ENCODE measurements at places on chromosomes 1 and 21. TPM values are rescaled to one million over a fixed set of nuclear protein-coding genes. Genes with fewer than 3 reads are reported as not detected.
A peak's percentile ranks its signal among the peaks of the same experiment; 100 is the strongest.

GRCh38 chr1:101004061-101004460 is 21.5 kb downstream of the DPH5 start:
- peaks cover 33% of the 10 kb centered on the region for H3K4me1 ChIP-seq
- DNase-seq: no peak
- H3K4me3 ChIP-seq: no peak overlapping the region
- no peaks in the 10 kb centered on the region for H3K27me3 ChIP-seq
- H3K27ac ChIP-seq: no peak overlapping the region

DNA sequence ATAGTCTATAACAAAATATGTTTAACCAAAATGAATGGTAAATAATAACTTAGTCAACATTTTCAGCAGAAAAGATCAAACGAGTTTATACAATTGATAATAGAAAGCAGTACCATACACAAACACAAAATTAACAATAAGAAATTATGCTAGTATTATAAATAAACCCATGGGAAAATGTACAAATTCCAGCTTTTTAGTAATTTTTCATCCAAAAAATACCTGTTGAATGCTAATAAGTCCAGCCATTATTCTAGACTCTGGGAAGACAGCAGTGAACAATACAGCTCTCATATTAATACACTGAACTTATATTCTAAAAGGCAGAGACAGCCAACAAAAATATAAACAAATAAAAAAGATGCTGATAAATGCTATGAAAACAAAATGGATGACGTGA is 66.3 kb downstream of the AKT3 start:
- no peaks in the 10 kb centered on the region for H3K36me3 ChIP-seq
- H3K27me3 ChIP-seq: no peaks in the 10 kb centered on the region
- H3K4me3 ChIP-seq: no peak overlapping the region
- no peak overlapping the region for H3K27ac ChIP-seq

GRCh38 chr1:91734761-91735160 is 151.2 kb downstream of the TGFBR3 start:
- no peak overlapping the region for H3K27ac ChIP-seq
- H3K4me1 ChIP-seq: peaks cover 85% of the 10 kb centered on the region
- DNase-seq: no peak
- peaks cover 6% of the 10 kb centered on the region for H3K27me3 ChIP-seq
- H3K36me3 ChIP-seq: peaks cover 45% of the 10 kb centered on the region
- H3K4me3 ChIP-seq: no peak overlapping the region

- DNase-seq: no peak
- no peaks in the 10 kb centered on the region for H3K4me1 ChIP-seq
- no peaks in the 10 kb centered on the region for H3K36me3 ChIP-seq
- H3K27me3 ChIP-seq: peaks cover 8% of the 10 kb centered on the region
- H3K27ac ChIP-seq: no peak overlapping the region
Measured at GRCh38 chr1:199574950-199575349, 452.6 kb upstream of the NR5A2 start.

GRCh38 chr21:29351691-29352090 is 53.0 kb downstream of the BACH1 start:
- peaks cover 46% of the 10 kb centered on the region for H3K4me1 ChIP-seq
- peak; percentile 70 for DNase-seq
- H3K4me3 ChIP-seq: no peak overlapping the region
- H3K27me3 ChIP-seq: peaks cover 2% of the 10 kb centered on the region
- H3K36me3 ChIP-seq: peaks cover 45% of the 10 kb centered on the region

GRCh38 chr1:76053021-76053420 is 21.5 kb upstream of the ST6GALNAC3 start:
- H3K36me3 ChIP-seq: no peaks in the 10 kb centered on the region
- no peak overlapping the region for H3K4me3 ChIP-seq
- peaks cover 10% of the 10 kb centered on the region for H3K4me1 ChIP-seq

DNA sequence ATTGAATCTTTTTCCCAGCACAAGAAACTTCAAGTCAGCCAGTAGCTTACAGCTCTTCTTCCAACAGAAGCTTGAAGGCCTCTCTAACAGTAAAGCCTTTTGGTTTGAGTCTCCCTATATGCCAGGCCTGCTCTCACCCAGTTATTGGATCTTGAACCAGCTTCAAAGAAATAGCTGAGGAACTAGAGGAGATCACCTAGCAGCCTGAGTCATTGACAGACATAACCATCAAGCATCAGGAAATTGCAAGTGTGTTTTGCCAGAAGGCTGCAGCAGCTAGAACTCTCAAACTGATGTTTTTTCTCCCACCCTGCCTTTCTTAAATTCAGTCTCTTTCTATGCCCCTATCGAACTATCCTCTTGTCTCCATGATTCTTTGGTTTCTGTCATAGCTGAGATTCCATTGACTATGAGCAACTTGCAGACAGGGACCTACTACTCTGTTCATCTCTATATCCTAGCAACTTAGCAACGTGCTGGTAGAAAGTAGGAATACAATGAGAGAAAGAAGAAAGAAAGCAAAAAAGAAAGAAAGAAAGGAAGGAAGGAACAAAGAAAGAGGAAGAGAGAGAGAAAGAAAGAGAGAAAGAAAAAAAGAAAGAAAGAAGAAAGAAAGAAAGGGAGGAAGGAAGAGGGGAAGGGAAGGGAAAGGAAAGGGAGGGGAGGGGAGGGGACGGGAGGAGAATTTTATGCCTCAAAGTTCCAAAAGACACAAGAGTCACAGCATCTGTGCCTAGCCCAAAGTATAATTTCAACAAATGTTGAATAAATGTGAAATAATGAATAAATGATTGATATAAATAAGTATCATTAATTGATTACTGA is 60.0 kb upstream of the FGGY start:
- no peaks in the 10 kb centered on the region for H3K36me3 ChIP-seq
- H3K4me3 ChIP-seq: no peak overlapping the region
- H3K27me3 ChIP-seq: peaks cover 3% of the 10 kb centered on the region
- no peak for DNase-seq
- peak overlapping the region; percentile 6 for H3K27ac ChIP-seq

DNA sequence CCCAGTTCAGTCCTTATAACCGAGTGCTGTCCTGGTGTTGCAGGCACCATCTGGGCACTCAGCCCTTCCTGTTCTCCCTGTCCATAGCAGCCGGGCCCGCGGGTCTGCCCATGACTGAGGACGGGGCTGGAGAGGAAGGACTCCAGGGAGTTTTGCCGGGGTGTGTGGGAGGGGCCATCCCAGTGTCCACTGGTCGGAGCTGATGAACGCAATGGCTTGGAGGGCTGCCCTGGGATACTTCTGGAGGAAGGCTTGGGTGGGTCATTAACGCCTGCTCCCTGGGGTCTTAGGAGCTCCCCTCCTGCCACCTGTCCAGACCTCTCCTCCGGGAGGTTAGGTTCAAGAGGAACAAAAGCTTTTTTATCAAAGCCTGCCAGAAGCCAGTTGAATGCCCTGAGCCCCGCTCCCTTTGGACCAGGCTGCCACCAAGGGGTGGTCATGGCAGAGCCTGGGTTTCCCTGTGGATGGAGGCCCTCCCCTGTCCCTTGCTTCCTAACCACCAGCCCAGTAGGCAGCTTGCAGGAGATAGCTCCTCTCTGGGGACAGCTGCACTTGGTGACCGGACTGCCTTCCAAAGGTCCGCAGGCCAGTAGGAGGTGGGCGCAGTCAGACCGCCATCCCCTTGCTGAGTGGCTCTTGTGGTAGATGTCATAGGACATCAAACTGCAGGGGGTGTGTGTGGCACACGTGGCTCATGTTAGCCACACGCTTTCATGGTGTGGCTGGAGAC is 61.3 kb downstream of the TRIM11 start:
- no peaks in the 10 kb centered on the region for H3K4me1 ChIP-seq
- peaks cover 15% of the 10 kb centered on the region for H3K27me3 ChIP-seq
- H3K36me3 ChIP-seq: no peaks in the 10 kb centered on the region
- no peak for DNase-seq
- no peak overlapping the region for H3K27ac ChIP-seq

- H3K36me3 ChIP-seq: no peaks in the 10 kb centered on the region
- H3K4me1 ChIP-seq: no peaks in the 10 kb centered on the region
- DNase-seq: no peak
- H3K27ac ChIP-seq: no peak overlapping the region
- no peak overlapping the region for H3K4me3 ChIP-seq
Measured at GRCh38 chr1:232795497-232796053, 9.6 kb upstream of the MAP10 start.

Gene SERTAD4
- 3.3 TPM for total RNA-seq

Gene PPT1
- total RNA-seq: 88.8 TPM
